Myocyte (in vitro differentiated cells): ENCODE measurements at places on chromosomes 1 and 21. TPM values are rescaled to one million over a fixed set of nuclear protein-coding genes. Genes with fewer than 3 reads are reported as not detected.

DNA sequence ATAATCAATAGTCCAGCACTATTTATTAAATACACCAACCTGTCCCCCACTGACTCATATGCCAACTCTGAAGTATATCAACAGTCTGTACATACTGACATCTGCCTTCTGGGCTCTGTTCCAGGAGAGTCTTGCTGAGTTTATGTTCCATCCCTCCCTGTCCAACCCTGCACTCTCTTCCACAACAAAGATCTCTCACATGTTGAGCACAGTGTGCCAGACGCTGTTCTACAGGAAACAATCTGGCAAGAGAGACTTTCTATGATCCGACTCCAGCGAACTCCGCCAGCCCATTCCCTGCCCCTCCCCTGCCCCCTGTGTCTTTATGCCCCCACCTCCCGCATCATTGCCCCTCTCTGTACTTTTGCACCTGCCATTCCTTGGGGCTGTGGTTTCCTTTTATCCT, 3.4 kb downstream of the LACTBL1 start:
- DNase-seq: peak; percentile 26

DNA sequence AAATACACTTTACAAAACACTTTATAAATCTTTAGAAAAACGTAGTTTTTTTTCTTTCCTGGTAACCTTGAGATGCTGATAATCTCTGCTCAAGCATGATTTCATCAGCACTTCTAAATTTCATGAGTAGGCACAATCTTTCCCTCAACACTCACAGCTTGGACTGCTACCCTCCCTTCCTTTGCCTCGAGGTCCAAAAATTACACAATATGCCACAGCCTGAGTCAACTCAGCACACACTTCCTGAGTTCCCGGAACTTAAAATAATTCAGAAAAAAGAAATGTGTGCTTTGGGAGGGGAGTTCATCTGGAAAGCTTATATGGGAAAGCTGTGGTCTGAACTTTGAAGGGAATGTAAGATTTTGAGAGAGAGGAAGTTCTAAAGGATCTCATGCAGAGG, 5.9 kb downstream of the CLCA2 start:
- DNase-seq: peak; percentile 73

DNA sequence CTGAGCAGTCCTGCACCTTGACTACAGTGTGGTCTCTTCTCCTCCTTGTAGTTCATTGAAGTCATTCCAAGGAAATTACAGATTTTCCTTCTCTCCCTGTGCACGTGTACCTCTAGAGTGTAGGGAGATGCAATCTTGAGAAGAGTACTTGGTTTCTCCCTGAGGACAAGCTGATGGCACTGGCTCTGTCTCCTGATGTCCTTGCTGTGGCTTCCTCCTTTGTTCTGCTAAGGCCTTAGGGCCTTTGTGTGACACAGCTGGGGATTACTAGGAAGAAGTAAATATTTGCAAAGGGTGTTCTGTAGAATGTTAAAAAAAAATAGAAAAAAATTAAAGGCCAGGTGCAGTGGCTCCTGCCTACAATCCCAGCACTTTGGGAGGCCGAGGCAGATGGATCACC, 66.2 kb upstream of the APOBEC4 start:
- DNase-seq: no peak

GRCh38 chr1:77279929-77280328, 1.9 kb upstream of the AK5 start:
- no peak for DNase-seq

The MRPS21 gene
- 50.8 and 56.9 TPM in 2 replicates for total RNA-seq

GRCh38 chr1:37465593-37466517, 8.5 kb upstream of the ZC3H12A start:
- peak; percentile 53 for DNase-seq

The USH2A gene
- 0.08 and 0.21 TPM in 2 replicates for total RNA-seq

DNA sequence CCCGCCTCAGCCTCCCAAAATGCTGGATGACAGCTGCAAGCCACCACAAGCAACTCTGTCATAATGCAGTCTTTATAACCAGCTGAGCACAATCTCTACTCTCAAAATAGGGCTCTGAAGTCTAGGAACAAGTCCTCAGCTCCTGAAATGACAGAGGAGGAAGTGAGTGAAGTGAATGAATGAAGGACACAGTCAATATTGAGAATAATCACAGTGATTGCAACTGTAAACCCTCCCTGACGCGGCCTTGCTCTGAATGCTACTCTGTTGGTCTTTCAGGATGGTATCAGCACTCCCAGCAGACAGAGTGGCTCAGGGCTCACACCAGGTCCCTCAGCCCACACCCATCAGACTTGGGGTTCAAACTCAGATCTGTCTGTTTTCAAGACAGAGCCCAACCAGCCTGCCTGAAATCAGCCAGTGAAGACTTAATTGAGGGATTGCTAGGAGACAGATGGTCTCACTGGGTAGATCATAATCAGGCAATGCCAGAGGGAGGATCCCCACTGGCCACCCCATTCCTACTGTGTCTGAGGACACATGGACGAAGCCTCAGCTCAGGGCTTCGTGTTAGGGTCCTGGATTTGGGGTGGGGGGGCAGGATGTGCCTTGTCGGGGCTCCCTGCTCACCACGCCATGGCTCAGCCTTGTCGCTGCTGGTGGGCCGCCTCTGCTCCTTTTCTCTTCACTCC, 20.9 kb downstream of the RNF187 start:
- no peak for DNase-seq

DNA sequence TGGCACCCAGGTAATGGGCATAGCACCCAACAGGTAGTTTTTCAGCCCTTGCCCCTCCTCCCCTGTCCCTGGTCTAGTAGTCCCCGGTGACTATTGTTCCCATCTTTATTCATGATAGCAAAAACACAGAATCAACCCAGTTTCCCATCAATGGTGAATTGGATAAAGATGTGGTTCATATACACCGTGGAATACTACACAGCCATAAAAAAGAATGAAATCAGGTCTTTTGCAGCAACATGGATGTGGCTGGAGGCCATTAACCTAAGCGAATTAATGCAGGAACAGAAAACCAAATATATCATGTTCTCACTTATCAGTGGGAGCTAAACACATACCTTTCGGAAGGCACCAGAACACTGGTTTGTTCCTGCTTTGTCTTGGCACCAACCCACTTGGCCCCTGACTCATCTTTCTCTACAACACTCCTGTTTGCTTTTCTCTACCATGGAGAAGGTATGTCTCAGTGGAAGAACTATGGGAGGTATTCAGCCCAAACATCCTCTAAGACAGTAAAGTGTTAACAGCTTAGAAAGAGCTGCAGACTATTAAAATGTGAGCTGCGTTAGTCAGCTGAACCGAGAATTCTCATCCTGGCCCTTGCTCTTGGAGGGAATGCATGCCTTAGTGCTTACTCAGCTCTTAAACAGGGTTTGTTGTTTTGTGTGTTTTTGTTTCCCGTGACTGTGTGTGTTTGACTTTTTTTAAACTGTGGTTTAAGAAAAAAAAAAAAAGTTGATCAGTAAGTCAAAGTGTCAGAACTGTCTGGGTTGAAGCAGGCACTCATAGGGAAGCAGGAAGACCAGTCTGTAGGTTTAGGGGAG, 203.0 kb downstream of the TOMM20 start:
- peak; percentile 95 for DNase-seq

- no peak for DNase-seq
Measured at GRCh38 chr1:13945856-13946255, 245.9 kb downstream of the PRDM2 start.

The AGBL4 gene
- total RNA-seq: not detected in 2 replicates

DNA sequence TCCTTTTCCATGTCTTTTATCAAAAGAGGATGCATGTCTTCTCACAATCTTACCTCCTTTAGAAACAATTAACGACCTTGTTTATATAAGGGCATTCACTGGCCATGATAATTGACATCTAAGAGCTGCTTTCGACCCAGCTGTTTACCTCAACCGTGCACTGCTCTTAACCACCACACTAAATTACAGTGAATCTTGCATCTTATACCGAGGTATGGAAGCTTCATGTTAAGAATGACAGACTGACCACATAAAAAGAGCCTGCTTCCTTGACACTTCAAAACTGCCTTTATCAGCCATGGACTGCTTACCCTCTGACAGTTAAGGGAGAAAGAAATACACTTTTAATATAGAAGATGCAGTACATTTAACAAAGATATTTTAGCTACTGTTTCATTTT, 301.7 kb upstream of the LYPLAL1 start:
- DNase-seq: no peak

DNA sequence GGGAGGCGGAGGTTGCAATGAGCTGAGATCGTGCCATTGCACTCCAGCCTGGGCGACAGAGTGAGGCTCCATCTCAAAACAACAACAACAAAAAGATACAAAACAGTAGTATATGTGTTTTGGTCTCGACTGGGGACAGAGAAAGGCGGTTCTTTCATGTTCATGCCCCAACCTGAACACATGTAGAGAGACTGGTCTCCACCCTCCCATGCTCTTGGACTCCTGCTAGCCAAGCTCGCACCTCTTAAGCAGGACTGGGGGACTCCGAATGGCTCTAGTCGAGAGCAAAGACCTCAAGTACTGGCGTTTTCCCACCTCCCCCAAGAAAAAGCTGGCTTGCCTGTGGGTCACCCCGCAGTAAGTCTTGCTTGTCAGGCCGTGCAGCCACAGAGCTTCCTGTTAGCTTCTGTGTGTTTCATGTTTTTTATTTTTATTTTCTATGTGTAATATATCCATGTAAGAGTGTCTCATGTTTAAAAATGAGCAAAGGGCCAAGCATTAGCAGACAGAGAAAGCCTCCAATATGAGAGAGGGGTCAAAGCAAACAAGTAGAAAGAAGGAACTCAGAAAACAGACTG, 91.6 kb downstream of the SCCPDH start:
- DNase-seq: no peak

DNA sequence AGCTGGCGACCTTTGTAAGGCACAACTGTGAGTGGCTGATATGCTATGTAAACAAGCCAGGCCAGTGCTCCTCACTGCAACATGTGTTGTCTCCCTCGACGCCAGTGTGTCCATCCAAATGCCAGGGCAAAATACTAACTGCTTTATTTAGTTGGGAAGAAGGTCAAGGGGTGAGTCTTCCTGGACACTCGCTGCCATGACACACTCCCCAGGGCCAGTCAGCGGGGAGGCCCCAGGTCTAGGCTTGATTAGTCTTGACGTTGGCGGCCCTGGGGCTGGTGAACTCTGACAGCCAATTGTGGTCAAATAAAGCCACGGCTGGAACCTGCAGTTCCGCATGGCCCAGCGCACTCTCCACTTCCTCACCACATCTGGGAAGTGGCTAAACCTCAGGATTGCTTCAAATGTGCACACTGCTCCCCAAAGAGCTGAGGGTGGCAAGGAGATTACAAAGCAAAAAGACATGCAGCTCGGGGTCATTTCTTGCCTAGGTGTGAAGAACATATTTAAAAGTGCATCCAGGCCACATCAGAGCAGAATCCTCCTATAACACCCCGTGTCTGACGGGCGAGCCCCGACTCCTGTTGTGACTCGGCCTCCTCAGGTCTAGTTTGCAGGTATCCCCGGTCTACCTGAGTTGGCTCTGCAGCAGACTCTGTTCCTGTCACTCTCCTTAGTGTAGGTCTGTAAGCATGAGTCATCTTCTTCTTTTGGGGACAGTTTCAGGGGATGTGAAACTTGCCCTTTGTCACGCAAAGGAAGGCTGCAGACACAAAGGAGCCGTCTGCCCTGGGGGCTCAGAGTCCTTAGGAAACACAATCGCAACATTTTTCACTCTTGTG, 183.5 kb downstream of the RUNX1 start:
- DNase-seq: peak; percentile 75

The PAPPA2 gene
- 0.52 and 0.75 TPM in 2 replicates for total RNA-seq

DNA sequence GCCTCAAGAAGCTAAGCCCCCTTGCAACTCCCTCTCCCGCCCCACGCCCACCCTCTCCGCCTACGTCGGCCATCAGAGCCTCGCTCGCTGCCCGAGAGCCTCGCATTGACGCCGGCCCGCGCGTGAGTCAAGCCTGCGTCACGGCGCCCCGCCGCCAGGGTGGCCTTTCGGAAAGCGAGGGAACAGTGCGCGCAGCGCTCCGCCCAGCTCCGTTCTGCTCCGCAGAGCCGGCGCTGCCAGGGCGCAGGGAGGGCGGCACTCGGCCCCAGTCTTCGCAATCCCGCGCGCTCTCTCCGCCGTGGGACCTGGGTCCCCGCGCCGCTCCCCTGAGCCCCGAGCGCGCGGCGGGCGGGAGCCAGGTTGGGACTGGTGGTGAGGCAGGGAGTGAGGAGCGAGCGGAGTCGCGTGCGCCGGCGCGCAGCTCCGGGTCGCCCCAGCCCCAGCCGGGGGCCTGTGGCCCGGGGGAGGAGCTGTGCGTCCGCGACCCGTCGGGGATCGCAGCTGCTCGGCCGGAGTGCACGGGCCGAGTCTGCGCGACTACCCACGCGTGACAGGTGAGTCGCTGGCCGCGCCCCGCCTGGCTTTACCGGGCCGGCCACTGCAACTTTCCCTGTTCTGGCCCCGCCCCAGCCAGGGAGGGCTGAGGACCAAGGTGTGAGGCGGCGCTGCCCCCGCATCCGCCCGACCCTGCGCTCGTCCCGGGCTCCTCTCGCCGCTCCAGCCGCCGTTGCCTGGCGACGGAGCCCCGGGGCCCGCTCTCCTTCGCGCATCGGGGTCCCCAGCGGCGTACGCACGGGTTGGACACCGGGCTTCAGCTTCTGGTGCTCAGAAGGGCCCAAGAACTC, at the start of gene SLC6A17:
SLC6A17 (plus strand) TSS at position 165 of the 845 bp plus-strand sequence. CDS start 16,436 bp downstream, outside the sequence.
- DNase-seq: peak; percentile 26

DNA sequence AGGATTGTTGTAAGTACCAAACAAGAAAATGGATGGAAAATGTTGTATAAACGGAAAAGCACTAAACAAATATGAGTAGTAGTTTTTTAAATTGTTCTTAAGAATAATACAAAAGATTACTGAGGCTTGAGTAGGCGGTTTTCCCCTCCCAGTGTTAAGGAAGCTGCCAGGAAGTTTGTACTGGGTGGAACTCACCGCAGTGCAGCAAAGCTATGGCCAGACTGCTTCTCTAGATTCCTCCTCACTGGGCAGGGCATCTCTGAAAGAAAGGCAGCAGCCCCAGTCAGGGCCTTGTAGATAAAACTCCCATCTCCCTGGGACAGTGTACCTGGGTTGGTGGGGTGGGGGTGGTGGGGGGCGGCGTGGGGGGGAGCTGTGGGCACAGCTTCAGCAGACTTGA, 58.7 kb downstream of the XCL2 start:
- DNase-seq: peak; percentile 69

- DNase-seq: no peak
Measured at GRCh38 chr1:159827549-159827948, 876 bp downstream of the SLAMF8 start.

GRCh38 chr1:56584910-56585528, 5.7 kb upstream of the PLPP3 start:
- DNase-seq: peak; percentile 75

The HSD3B2 gene
- not detected in 2 replicates for total RNA-seq

The RPL5 gene
- 1,276 and 1,304 TPM in 2 replicates for total RNA-seq

GRCh38 chr1:8174807-8175206, 143.1 kb upstream of the SLC45A1 start:
- DNase-seq: no peak

The KCNA3 gene
- total RNA-seq: not detected in 2 replicates

GRCh38 chr1:205600085-205600484, 31.7 kb downstream of the ELK4 start:
- DNase-seq: peak; percentile 13

The TSSK3 gene
- 0.88 and 1.0 TPM in 2 replicates for total RNA-seq

GRCh38 chr1:155729031-155729898, 40.4 kb downstream of the DAP3 start:
- DNase-seq: peak; percentile 48

The RNU1-4 gene
- not detected in 2 replicates for total RNA-seq
